ENCODE measurements at places on chromosomes 7 and 10.

DNA sequence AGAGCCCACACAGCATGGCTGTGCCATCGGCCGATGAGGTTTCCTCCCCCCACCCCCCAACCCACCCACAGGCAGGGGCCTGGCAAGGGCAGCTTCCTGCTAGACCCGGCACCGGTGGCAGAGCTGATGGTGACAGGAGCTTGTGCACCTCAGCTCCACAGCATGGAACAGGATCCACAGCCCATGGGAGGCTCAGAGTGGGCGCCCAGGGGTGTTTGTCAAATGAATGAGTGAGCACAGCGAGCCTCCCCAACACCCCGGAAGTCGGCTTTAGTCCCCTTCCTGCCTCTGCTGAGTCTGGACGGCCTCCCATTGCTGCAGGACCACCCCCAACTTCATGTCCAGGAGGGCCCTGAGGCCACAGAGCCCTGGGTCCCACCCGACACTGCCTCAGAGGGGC is 68.9 kb downstream of the PDGFA start:
- DNase-seq = no peak

DNA sequence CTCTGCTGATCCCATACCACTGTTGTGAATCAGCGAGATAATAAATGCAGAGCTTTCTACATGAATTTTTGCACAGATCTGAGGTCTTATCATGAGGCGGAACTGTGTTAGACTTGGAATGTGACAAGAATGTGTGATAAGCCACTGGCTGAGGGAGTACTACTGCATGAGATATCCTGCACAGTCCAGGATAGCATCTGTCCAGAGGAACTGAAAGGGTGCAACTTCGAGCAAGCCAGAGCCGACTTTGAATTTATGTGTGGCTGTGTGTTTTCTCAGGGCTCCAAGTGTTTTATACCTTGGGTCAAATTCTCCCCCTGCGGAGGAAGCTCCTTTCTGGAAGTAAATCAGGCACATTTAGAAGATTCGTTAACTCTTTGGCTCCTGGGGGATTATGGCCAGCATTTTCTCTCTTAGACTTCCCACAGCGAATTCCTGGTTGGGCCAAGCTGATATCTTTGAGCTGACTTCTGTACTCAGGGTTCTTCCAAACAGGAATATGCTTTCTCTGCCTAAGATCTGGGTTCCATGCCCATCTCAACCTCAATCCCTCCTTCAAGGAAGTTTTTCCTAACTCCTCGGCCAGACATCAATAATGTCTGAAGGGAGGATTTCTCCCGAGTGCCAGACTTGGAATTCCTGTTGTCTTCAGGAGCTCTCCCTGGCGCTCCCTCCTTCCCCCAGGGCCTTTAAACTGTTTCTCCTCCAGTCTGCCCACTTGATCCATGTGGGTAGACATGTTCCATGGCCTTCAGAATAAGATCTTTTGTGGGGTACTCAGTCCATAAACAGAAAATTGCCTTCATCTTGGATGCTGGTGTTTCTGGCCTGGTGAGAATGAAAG is 2.5 kb upstream of the MEST start:
- DNase-seq = no peak

DNA sequence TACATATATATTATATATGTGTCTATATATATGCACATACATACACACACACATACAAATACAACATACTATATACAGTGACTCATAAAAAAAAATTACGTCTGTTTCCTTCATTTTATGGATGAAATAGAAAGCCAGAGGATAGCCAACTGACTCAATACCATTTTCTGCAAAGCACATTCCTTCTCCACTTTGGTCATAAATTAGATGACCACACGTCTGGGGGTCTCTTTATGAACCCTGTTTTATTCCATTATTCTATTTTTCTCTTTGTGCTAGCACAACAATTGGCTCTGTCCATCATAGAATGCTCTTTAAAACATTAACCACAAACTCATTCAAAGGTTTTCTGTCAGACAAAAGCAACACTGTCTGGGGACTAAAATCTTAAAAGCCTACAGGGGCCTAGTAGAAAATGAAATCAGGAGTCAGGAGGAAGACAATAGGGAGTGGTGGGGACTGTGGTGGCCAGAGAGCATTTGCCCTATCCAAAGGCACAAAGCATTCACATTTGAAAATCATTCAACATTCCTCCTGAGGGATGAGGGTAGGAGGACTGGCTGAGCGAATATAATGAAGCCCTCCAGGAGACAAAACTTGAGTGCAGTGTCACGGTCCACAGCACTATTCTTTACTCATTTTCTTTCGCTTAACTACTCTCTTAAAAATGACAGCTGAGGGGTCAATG is 4.3 kb downstream of the CUBN start:
- no peak for DNase-seq

DNA sequence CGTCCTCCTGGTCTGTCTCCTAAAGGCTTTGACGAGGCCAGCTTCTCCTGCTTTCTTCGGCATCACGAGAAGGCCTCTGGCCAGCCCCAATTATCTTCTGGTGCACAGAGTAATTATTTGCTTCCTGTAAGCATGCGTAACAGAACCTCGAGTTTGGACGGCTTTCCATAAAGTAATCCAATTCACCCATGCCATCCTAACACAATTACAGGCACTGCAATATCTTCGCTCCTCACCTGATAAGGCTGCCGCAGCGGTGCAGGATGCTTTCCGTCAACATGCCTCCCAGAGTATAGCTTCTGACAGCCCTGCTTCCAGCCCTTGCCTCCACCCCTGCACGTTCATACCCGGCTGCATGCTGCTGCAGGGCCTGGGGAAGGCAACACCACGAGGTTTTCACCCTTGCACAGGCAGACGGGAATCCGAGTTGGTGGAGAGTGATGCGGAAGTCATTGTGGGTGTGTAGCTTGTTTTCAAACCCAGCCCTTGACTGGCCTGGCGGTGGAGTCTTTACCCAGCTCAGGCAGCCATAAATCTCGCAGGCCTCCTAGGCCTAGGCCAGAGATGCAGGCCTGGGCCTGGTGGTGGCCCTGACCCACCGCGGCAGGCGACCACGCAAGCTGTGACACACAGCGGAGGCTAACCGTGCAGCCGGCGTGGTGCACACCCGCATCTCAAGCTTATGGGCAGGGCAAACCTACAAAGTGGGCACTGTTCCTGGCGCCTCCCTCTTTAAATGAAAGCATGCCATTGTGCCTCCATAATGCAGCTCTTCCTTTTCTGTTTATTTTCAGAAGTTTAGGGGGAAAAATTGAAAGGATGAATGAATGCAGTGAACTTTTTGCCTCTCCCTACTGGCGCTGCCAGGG is 12.7 kb downstream of the EBF3 start:
- no peak for DNase-seq

GRCh38 chr10:33803248-33803647 is 468.8 kb upstream of the NRP1 start:
- DNase-seq = peak; percentile 74

DNA sequence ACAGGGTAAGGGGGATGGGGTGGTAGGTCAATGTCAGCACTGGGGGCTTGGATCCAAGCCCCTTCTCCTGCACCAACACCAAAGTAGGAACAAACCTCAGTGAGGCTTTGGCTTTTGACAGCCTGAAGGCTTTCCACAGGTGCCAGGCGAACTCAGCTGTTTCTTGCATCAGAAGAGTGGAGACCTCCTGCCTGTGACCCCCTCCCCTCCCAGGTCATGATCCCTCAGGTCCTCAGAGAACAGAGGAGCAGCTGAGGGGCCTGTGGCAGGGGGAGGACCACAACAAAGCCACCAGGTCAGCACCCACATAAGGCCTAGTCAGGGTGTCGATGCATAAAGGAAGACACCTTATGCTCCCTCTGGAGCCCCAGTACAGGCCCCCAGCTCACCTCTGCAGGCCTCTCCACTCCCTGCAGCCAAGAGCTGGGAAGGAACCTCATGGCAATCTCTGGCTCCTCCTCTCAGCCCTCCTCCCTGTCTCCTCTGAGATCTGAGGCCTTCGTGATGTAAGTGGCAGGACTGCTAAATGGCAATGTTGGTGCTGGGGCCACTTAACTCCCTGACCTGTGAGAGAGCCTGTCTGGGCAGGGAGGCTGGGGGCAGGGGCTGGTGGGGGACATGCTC is 19.1 kb upstream of the PRRT4 start:
- no peak for DNase-seq

GRCh38 chr7:138961159-138961558 is 20.0 kb downstream of the KIAA1549 start:
- peak; percentile 44 for DNase-seq

GRCh38 chr7:50307368-50308032 is 3.0 kb downstream of the IKZF1 start:
- DNase-seq = no peak

DNA sequence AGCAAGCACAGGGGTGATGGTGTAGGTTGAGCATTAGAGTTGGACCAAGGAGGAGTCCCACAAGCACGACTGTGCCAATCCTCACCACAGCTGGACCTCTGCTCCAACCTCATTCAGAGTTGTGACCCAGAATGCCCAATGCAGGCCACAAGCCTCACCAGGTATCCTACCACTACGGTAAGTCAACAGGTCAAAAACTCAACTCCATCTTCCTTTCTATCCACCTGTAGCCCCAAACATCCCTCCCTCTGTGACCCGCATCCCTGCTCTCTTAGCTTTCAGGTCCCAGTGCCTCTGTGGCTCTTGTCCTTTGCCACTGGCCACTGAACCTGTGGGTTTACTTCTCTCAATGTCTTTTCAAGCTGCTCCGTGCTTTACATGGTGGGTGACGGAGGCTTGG is 112.8 kb downstream of the PIP4K2A start:
- DNase-seq = no peak

GRCh38 chr7:139626817-139627216 is 103.3 kb downstream of the CLEC2L start:
- no peak for DNase-seq

DNA sequence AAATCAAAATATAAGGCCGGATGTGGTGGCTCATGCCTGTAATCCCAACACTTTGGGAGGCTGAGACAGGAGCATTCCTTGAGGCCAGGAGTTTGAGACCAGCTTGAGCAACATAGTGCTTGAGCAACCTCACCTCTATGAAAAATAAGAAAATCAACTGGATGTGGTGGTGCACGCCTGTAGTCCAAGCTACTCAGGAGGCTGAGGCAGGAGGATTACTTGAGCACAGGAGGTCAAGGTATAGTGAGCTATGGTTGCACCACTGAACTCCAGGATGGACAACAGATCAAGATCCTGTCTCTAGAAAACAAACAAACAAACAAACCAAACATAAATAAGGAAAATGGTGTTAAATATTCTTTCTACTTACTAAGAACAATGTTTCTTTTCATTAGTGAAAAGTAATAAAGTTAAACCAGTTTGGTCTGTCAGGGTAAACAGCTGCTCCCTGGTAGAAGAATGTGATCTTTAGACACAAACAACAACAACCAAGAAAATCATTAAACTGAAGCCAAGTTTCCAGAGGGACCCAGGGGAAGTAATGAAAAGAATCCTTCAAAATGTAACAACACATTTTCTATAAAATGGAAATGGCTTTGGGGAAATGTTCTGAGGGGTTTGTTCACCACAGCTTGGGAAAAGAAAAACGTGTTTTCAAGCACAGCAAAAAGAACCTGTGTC is 17.5 kb upstream of the BAG3 start:
- no peak for DNase-seq

GRCh38 chr7:147829016-147829415 is 761.5 kb upstream of the C7orf33 start:
- DNase-seq = no peak

DNA sequence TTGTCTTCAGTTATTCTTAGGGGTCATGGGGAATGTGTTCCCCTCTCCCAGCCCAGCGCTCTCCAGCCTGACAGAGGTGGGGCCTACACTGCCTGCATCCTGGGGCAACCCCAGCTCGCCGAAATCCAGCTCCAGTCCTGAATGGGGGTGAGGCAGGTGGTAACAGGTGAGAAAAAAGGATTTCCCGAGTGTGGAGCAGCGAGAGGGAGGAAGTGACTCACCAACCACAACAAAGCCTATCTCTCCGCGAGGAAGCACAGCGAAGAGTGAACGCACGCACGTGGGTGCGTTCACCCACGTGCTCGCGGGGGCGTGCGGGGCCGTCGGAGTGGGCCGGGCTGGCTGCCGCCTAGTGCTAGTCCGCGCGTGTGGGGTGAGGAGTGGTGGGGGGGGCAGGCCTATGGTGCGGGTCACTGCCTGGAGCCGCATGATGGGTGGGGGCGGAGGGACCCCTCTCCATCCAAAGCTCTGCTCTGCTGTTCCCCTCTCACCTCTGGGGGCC is 855 bp upstream of the PALD1 start:
- peak; percentile 80 for DNase-seq

Measured in MCF 10A (cell line).